ENCODE measurements at places on chromosomes 7 and 10.

DNA sequence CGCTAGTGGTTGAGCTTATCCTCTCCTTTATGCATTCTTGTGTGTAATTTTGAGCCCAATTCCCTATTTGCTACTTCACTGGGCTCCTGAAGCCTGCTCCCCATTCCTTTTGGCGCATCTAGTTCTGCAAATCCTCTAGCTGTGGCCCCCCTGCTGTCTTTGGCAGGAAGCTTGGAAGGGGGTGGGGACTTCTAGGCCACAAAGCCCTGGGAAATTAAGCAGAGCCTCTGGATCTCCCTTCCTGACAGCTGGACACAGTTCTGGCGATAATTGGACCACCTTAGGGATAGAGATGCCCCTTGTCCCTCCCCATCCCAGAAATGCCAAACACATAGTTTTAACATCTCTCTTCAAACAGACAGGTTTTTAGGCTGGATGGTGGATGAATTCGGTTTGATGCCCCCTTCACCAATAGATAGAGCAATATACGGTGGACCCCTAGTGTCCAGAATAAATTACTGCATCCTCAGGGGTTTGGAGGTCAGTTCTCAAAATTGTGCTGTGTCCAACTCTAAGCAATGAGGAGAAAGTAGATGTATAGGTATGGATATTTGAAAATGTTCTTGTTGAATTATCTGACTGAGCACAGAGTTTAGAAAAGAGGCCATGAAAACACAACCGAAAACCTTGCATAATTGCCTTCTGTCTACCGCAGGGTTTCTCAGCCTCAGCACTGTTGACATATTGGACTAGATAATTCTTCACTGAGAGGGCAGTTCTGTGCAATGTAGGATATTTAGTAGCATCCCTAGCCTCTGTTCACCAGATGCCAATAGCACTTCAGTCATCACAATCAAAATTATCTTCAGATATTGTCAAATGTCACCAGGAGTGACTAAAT lies 75.5 kb downstream of the PAPSS2 start:
- DNase-seq: peak; percentile 56

DNA sequence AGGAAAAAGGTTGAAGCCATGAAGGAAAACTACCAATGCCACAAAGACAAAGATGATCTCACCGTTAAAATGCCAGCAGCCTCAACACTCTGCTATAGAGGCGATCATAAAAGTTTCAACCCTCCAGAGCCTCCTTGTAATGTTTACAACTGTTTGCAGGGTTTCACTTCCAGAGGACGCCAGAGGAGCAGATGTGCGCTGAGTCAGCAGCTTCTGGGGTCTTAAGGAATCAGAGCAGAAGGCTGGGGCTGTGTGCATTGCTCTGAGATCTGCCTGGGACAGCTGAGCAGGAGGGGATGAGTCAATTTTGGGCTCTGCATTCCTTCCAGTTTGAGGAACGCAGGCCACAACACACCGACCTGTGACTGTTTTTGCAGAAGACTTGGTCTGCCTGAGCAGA lies 98.3 kb downstream of the TMEM130 start:
- DNase-seq: no peak

DNA sequence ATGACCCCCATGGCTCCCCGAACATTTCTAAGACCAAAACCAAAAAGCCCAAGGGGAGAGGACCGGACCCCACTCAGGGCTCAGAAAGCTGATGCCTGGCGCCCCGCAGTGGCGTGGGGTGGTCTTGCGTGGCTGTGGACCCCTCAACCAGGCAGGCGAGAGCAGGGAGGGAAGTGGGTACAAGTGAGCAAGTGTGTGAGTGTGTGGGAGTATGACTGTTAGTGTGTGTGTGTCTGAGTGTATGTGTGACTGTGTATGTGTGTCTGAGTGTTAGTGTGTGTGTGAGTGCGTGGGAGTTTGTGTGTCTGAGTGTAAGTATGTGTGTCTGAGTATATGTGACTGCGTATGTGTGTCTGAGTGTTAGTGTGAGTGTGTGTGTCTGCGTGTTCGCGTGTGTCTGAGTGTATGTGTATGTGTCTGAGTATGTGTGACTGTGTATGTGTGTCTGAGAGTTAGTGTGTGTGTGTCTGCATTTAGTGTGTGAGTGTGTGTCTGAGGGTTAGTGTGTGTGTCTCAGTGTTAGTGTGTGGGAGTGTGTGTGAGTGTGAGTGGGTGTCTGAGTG lies 34.0 kb upstream of the INSIG1 start:
- no peak for DNase-seq

DNA sequence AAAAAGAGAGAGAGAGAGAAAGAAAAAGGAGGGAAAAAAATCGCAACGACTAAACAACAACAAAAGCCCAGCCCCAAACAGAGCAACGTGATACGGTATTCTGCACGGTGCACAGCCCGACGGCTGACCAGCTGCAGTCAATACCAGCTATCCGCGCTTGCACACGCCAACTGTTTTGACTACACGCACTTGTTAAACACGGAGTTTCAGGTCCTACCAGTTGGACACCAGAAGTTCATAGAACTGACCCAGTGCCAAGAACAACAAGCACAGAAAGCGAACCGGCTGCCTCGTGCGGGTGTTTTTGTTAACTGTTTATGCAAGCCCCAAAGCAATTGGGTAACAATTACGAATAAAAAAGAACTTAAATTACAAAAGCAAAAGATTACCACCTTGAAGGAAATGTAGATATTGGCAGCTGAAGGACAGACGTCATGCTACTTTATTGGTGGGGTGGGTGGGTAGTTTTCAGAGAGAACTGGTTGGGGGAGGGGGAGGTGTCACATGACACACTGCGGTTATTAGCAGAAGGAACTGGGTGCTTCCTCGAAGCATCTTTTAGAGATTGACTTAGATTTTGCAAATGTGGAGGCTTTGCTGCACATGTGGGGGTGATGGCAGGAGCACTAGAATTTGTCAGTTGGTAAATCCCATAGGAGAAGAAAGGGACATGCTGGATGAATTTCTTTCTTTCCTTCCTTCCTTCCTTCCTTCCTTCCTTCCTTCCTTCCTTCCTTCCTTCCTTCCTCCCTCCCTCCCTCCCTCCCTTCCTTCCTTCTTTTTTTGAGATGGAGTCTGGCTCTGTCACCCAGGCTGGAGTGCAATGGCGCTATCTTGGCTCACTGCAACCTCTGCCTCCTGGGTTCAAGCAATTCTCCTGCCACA lies 110.6 kb upstream of the EFCAB10 start:
- peak; percentile 34 for DNase-seq

DNA sequence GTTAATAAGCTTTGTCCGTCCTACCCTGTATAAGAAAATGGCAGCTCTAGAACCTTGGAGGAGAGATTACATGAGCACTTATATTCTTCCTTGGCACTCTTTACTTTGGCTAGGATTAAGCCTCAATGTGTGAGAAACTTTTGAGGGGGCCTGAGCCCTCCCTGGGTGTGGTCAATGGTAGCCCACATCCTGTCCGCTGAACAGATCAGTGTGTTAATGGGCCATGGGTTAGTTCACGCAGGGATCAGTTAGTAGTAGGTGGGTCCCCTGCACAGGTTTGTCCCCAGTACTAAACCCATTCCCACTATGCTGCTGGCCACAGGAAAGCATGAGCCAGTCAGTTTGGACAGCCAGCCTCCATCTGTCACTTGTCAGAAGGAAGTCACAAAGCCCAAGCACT lies 20.2 kb upstream of the IKZF1 start:
- DNase-seq: no peak

DNA sequence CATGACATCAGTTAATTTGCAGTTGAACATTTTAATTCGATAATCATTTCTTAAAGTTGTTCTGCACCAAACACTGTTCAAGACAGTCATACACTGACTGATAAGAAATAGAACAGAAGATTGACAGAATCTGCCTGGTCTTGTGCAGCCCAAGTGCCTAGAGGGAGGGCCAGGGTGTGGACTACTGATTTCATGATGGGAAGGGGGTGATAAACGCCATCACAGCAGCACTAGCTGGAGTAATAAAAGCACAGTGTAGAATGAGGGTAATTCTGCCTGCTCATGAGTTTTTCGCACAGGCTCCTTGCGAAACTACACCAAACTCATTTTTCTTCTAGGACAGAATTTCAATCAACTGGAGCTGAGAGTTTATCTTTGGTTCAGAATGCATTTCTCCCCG lies 270.1 kb downstream of the ARL4A start:
- no peak for DNase-seq

DNA sequence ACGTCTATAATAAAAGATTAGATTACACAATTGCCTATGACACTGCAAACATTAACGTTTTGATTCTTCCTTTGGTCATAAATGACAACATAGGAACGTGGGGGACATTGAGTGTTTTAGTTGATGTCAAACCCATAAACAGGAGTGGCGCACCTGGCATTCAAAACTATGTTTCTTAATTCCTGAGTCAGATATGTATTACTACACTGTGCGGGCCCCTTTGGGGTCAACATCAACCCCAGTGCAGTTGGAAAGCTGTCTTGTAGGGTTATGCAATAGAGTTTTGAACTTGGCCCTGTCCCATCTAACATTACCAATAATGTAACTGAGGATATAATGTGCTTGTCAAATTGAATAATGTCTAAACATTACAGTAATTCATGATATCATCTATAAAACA lies 156.5 kb downstream of the CSTF2T start:
- DNase-seq: no peak

DNA sequence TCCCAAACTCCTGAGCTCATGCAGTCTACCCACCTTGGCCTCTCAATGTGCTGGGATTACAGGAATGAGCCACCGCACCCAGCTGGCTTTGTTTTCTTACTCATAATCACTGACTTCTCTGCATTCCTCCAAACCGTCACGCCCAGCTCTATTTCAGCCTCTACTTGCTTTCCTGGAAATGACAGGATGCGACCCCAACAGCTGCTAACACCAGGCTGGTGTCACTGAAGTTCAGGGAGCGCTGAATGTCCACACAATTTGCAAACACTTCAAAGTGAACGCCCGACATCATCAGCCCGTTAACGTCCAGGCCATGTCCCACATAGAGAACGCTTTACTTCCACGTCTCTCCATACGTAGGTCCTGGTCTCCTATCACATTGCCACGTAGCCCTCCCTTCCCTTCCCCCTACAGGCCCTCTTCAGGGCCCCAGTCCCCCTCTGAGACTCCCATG lies 12.8 kb upstream of the PROSER2 start:
- DNase-seq: no peak

GRCh38 chr10:36666451-36666850 lies 458.9 kb upstream of the ANKRD30A start:
- no peak for DNase-seq

GRCh38 chr10:124249196-124249595 lies 155.8 kb upstream of the CHST15 start:
- DNase-seq: no peak

GRCh38 chr7:157690833-157691585 lies 354.2 kb downstream of the DNAJB6 start:
- peak; percentile 94 for DNase-seq

DNA sequence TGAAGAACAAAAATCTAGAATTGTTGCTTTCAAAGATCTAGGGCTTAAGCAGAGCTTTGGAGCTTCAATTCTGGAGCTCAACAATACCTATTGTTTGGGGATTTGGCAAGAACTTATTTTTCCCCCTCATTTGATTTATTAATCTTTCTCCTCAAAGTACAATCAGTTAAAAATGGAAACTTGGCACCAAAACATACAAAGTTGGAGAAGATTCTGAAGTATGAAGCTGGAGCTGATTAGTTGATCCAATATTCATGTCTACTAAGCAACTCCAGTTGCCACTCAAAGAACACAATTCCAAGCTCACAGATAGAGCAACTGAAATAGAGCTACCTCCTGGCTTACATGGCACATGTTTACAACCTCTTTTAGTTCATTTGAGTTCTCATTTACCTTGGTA lies 3.8 kb downstream of the FAM13C start:
- DNase-seq: no peak

- no peak for DNase-seq
Observed at GRCh38 chr10:127257395-127257794, 61.0 kb upstream of the INSYN2A start.

DNA sequence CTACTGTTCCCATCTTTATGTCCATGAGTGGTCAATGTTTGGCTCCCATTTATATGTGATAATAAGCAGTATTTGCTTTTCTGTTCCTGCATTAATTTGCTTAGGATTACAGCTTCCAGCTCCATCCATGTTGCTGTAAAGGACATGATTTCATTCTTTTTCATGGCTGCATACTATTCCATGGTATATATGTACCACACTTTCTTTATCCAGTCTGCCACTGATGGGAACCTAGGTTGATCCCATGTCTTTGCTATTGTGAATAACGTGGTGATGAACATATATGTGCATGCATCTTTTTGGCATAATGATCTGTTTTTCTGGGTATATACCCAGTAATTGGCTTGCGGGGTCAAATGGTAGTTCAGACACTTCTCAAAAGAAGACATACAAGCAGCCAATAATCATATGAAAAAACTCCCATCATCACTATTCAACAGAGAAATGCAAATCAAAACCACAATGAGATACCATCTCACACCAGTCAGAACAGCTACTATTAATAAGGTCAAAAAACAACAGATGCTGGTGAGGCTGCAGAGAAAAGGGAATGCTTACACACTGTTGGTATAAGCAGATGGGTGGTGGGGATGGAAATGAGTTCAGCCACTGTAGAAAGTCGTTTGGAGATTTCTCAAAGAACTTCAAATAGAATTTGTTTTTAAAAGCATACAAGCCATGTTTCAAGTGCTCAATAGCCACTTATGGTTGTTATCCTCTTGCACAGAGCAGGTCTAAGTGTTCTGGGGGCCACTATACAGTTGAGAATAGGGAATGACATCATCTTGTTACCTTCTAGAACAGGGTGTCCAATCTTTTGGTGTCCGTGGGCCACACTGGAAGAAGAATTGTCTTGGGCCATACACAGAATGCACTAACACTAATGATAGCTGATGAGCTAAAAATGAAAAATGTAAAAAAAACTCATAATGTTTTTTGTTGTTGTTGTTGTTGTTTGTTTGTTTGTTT lies 23.2 kb upstream of the SDK1 start:
- DNase-seq: no peak

DNA sequence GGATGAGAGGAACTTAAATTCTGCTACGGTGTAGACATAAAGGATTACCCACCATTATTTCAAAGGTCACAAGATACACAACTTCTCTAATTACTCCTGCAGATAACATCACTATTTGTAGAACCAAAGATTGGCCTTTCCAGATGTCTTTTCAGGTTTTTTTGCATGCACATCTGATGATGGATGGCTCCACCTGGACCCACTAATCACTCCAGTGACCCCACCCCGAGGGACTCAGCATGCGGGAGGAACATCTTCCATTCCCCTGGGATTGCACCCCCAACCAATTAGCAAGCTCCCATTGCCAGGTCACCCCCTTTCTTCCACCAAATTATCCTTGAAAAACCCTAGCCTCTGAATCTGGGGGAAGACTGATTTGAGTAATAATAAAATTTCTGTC lies 608.9 kb downstream of the CNTNAP2 start:
- peak; percentile 89 for DNase-seq

DNA sequence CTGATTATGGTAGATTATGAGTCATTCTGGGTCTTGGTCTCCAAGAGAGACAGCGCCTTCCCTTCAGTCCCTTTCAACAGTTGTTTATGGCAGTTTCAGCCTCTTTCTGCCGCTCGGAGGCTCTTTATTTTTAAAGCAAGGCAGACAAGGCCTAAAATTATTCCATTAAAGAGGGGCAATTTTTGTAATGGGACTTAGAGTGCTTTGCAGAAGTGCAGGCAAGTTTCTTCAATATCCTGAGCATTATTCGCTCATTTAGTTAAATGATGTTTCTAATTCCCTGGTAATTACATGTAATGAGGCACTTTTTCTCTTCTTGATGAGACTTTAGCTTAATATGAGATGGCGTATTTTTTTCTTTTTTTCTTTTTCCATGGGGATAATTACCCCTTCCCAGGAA lies 33.6 kb downstream of the BUB3 start:
- DNase-seq: no peak

GRCh38 chr7:126685018-126685573 lies 567.6 kb downstream of the GRM8 start:
- no peak for DNase-seq

GRCh38 chr7:153943861-153944260 lies 108.3 kb upstream of the DPP6 start:
- DNase-seq: peak; percentile 84
